ENCODE measurements at places on chromosomes 2 and 18.

- peak; percentile 14 for DNase-seq
These were observed 143.9 kb upstream of the DLX2 start for GRCh38 chr2:172246649-172247048.

GRCh38 chr2:6968319-6969100, 51.3 kb downstream of the RNF144A start:
- DNase-seq, result peak; percentile 5

- DNase-seq, result no peak
These were observed 31.2 kb upstream of the GPR17 start for GRCh38 chr2:127614731-127615130.

GRCh38 chr2:10830203-10830602, 17.6 kb upstream of the PDIA6 start:
- DNase-seq, result no peak

- no peak for DNase-seq
These were observed 166.0 kb downstream of the LCLAT1 start for GRCh38 chr2:30613001-30613400.

- DNase-seq, result no peak
These were observed 333.3 kb upstream of the ACVR2A start for GRCh38 chr2:147511491-147511948.

DNA sequence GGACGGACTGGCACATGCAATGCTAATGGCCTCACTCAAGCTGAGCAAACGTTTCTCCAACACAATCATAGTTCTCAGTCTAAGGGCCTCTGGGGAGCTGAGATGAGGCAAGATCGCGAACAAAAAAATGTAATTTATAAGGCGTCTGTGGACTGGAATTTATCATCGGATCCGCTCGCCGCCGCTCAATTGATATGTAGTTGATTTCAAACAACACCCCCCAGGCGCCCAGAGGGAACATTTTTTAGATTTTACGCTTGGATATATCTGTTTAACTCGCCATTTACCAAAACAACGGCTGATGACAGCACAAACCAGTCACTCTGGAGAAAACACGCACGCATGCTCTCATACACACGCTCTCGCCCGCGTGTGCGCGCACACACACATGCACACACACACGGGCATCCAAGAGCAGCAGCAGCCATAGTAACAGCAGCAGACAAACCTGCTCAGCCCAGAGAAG, 335.8 kb downstream of the SMAD2 start:
- DNase-seq, result no peak

- DNase-seq, result no peak
These were observed 116.5 kb downstream of the CSRNP3 start for GRCh38 chr2:165586019-165586418.

- no peak for DNase-seq
These were observed 655.5 kb upstream of the ID2 start for GRCh38 chr2:8026381-8026780.

DNA sequence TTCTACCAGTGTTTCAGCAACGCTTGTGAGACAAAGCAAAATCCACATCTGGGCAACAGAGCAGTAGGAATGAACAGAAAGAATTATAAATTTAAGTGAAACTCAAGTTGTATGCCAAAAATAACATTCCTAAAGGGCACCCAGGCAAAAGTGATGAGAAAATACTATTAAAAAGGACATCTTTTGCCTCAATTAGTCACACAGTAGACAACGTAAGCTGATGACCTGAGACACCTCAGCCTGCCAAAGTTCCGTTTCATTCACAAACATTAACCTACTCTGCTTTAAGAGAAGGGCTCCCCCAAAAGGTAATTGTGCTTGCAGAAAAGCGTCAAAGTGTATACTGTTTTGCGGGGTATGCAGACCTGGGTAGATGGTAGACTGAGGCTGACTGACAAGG, 7.2 kb downstream of the HDLBP start:
- DNase-seq, result no peak

DNA sequence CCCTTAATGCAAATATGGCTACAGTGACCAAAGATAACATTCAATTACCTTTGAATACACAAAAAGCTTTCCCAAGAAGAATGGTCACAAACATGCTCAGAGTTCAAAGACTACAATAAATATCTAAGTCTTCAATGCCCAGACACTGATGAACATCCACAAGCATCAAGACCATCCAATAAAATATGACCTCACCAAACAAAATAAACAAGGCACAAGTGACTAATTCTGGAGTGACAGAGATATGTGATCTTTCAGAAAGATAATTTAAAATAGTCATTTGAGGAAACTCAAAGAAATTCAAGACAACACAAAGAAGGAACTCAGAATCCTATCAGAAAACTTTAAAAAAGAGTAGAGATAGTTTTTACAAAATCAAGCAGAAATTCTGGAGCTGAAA, 40.6 kb upstream of the CAPN13 start:
- no peak for DNase-seq

GRCh38 chr2:227033471-227034148, 130.4 kb downstream of the COL4A4 start:
- DNase-seq, result peak; percentile 51

DNA sequence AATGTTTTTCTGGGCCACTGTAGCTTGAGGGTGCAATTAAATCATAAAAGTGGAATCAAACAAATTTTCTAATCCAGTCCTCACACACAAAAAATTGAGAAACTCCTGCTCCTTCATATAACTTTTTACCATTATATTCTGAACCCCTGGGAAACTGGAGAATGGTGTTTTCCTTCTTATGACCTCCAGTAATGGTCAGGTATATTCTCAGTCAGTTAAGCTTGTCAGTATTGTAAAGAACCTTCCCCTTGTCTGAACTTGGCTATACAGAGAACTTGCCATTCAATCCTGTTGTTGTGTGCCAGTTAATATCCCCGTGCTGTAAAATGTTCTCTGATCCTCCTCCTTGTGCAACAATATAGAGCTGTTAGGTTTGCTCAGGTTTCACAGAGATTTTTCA, 39.5 kb downstream of the ZNF804A start:
- no peak for DNase-seq

GRCh38 chr2:191029280-191029950, 15.4 kb upstream of the STAT1 start:
- no peak for DNase-seq

- DNase-seq, result no peak
These were observed 63.2 kb downstream of the DLGAP1 start for GRCh38 chr18:4391859-4392258.

DNA sequence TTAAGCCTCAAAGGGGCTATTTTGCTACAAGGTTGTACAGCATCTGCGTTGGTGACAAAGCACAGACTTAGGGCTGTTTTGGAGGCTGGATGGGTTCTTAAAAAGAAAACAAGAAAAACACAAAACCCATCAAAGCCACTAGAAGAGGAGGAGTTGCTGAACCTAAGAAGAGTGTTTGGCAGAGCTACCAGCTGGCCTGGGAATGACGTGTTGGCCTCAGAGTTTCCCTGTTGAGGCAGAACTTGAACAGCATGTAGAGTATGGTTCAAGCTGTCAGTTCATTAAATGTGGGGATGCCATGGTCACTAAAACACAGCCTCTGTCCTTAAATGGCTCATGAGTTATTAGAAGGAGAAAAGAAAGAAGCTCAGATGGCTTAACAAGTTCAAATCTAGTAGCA, 162.5 kb downstream of the TTC32 start:
- no peak for DNase-seq

- DNase-seq, result no peak
These were observed 26.0 kb downstream of the MARCO start for GRCh38 chr2:118968042-118968441.

DNA sequence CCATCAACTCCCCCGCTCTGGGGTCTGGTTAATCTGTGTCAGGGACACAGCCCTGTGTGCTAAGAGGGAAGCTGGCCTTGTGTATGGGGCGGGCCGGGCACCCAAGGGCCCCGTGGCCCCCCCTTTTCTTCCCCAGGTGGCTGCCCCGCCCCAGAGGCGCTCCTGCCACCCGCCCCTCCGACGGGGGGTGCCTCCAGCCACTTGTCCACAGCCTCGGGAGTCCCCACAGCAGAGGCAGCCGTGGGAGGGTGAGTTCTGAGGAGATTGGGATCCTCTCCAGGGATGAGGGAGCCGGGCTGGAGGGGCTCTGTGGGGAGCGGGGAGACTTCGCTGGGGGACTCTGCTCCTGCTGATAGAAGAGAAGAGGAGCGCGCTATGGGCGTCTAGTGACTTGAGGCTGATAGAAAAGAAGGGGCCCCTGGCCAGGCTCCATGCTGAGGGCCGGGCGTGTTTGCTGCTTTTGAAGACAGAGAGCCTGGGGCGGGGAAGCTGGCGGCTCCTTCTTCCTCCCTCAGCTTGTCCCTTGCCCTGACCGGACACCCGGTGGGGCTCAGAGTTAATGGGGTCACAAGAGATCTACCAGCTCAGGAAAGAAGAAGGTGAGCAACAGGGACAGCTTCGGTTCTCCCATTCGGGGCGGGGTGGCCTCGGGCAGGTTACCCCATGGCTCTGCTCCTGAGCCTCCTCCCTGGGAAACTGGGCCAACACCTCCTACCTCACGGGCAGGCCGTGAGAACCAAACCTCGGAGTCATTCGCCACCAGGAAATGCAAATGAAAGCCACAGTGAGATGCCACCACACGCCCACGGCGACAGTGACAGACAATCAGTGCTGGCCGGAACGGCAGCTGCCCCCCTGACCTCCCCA, 89.4 kb upstream of the TAF1B start:
- no peak for DNase-seq

DNA sequence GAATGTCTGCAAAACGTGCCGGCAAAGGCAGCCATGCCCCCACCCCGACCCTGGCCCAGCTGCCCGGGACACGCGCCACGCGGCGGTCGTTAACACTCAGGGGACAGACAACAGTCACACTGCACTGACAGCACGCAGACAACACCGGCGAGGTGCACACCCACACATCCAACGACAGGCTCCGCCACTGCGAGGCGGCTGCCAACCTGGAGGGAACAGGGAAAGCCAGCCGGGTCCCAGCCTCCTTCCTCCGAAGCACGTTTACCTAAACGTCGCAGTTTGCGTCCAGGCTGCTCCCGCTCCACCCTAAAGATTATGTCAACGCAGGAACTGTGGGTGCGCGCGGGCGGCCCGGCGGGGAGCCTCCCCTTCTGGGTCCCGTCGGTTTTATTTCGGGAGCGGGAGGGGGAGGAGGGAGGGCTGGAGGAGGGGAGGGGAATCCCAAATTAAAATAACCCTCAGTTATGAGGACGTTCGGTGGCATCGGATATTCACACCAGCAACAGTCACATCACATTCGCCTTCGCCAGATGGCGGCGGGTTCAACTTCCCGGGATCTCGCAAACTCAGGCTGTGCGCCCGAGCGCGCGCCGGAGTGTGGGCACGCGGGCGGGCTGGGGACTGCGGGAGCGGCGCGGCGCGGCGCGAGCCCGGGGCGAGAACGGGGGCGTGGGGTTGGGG, 644 bp downstream of the PTGR3 start:
- peak; percentile 21 for DNase-seq

DNA sequence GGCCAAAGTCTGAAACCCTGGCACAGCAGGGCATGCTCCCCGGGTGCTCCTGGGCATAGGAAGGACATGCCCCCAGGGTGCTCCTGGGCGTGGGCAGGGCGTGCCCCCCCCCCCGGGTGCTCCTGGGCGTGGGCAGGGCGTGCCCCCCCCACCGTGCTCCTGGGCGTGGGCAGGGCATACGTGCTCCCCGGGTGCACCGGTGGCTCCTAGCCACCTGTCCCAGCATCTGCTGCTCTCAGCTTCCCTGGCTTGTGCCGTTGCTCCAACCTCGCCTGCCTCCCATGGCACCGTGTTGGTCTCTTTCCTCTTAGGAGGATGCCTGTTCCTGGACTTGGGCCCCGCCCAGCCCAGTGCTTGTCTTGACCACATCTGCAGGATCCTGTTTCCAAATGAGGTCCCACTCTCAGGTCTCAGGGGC, 95.6 kb upstream of the CTDP1 start:
- DNase-seq, result no peak

DNA sequence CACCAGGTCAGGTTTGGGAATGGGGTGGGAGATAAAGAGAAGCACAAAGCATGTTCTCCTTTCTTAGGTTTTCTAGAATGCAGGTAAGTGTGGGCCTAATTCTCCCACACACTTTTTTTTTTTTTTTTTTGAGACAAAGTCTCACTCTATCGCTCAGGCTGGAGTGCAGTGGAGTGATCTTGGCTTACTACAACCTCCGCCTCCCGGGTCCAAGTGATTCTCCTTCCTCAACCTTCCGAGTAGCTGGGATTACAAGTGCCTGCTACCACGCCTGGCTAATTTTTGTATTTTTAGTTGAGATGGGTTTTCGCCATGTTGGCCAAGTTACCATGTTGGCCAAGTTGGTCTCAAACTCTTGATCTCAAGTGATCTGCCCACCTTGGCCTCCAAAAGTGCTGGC, 26.3 kb downstream of the LIPG start:
- no peak for DNase-seq

GRCh38 chr2:97878865-97879264, 116.9 kb downstream of the TMEM131 start:
- DNase-seq, result no peak

GRCh38 chr2:83015900-83016299, 1443.2 kb downstream of the SUCLG1 start:
- no peak for DNase-seq

GRCh38 chr2:54254180-54254579, 1.8 kb downstream of the TSPYL6 start:
- DNase-seq, result no peak

DNA sequence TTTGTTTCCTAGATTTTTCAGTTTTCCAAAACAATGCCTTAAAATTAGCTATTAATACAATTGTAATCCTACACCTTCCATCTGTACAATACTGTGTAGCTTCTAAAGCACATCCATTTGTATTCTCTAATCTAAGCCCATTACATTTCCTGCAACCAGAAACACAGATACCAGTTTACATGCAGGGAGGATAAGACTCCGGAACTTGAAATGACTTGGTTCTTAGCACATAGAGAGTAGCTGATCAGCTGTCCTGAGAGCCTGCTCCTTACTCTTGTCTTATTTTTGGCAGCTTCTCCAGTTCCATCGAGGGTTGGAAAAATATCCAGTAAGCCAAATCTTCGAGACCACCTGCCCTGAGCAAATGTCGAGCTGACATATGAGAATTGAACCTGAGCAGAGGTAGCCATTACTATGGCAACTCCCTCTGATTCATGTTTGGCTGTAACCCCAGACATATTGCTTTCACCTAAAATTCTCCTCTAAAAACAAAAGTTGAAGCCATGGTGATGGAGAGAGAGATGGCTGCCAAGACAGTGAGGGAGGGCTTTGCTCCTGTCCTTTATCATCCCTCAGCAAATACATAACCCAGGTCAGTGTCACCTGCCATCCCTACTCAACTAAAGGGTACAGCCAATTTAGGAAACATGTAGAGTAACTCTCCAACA, 542.8 kb downstream of the IRS1 start:
- DNase-seq, result no peak

DNA sequence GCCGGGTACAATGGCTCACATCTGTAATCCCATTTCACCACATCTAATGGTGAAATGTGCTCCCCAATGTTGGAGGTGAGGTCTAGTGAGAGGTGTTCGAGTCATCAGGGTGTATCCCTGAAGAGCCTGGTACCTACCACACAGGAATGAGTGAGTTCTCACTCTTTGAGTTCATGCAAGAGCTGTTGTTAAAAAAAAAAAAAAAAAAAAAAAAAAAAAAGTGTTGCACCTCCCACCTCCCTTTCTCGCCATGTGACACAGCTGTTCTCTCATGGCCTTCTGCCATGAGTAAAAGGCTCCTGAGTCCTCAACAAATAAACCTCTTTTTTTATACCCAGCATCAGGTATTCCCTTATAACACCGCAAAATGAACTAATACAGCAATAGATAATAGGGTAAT, 106.3 kb downstream of the C2orf74 start:
- no peak for DNase-seq

GRCh38 chr18:63299837-63300745, 19.5 kb downstream of the BCL2 start:
- no peak for DNase-seq

GRCh38 chr2:86234563-86235131, 35.4 kb downstream of the MRPL35 start:
- no peak for DNase-seq

Data from NAMALWA (cell line).